Skin of body (tissue), 3 donors: ENCODE measurements at places on chromosomes 16 and 17.

- DNase-seq = peak; percentile 76
Observed at GRCh38 chr16:55703003-55704001, 47.5 kb downstream of the SLC6A2 start.

DNA sequence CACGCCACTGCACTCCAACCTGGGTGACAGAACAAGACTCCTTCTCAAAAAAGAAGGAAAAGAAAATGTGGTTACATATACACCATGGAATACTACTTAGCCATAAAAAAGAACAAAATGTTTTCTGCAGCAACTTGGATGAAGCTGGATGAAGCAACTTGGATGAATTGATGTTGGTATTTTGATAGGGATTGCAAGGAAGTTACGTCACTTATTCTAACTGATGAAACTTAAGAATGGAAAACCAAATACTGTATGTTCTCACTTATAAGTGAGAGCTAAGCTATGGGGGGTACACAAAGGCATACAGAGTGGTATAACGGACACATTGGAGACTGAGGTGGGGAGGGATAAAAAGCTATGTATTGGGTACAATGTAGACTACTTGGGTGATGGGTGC is 17.5 kb downstream of the PLA2G10 start:
- DNase-seq = no peak

- no peak for DNase-seq
Observed at GRCh38 chr16:89314357-89314756, 96.9 kb downstream of the ZNF778 start.

DNA sequence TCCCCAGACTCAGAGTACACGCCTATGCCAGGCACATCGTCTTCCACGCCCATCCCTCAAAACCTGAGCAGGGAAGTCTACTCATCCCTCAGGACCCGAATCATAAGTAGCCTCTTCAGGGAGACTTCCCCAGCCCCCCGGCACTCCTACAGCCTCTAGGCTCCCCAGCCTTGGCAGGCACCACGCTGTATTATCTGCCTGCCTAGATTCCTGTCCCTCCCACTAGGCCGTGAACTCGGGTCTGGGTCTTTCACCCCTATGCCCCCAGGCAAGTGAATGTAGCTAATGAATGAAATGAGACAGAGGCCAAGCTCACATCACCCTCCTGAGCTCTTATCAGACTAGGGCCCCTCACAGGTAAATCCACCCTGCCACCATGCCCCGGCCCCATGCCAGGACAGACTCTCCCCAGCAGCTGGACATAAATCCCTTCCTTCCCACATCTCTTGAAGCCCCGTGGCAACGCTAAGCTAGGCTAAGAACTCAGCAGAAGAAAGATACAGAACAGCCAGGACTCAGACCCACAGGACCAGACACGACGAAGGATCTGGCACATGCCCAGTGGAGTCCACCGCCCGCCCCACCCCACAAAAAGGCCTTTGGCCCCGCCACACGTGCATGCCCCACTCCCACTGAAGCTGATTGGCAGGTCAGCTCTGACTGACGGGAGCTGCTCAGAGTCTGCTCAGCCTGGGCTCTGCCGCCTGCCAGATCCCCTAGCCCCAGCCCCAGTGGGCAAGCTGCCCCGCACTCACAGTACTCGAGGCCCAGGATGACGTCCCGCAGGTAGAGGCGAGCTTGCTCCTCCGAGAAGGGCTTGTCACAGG is 13.0 kb downstream of the CAMKK1 start:
- DNase-seq = no peak

DNA sequence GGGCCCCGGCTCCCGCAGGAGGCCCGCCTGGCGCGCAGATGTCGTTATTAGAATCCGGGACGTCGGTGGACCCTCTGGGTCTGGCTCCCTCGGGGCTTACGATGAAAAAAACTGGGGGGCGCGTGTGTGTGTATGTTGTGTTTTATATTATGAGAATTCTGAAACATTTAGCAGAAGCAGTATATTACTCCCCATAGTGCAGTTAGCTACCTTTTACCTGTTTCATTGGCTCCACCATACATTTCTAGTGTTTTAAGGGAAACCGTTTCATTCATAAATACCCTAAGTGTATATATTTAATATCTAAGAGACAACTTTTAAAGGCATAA is 486 bp upstream of the DNAJA2 start:
- no peak for DNase-seq

GRCh38 chr16:14106457-14106856 is 35.3 kb downstream of the MRTFB start:
- no peak for DNase-seq

DNA sequence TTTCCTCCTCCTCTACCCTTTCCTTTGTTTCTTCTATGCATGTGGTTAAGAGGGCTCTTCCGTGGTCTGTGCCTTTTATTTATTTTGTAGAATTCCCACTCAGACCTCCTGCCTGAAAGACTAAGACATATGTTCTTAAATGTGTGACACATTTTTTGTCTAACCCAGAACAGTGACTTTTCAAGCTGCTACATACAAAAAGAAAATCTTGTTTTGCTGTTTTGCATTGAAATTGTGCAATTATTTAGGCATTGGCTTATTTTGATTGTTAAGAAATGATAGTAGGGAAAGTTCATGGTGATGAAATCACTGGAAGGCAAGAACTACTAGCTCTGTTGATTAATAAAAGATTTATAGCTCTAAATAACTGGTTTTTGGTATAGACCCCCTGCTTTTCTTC is 76.8 kb downstream of the TUBD1 start:
- DNase-seq = no peak

DNA sequence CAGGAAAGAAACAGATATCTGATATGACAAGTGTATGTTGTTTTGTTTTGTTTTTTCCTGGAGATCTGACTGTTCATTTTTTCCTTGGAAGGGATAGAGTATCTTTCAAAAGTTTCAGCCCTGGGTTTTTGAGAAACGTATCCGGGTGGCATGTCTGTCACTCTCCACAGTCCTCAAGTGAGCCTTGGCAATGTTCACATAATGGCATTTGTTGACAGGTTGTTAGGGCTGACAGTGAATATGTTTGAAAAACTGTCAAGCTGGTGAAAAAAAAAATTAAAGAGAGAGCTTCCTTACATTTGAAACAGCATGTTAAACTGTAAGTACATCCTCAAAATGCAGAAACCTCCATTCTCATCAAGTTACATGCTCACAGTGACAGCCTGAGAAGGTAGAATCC is 113.0 kb upstream of the DYNLRB2 start:
- DNase-seq = no peak

DNA sequence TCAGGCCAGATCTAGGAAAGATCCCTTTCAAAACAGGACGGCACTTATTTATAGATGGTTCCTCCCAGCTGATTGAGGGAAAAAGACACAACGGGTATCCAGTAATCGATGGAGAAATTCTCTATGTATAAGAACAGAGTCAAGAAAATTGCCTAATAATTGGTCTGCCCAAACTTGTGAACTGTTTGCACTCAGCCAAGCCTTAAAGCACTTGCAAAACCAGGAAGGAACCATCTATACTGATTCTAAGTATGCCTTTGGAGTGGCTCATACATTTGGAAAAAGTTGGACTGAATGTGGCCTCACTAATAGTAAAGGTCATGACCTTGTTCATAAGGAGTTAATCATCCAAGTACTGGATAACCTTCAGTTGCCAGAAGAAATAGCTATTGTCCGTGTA is 5.9 kb downstream of the HPR start:
- DNase-seq = no peak

- no peak for DNase-seq
Observed at GRCh38 chr17:28317966-28318758, 838 bp upstream of the TMEM97 start.

DNA sequence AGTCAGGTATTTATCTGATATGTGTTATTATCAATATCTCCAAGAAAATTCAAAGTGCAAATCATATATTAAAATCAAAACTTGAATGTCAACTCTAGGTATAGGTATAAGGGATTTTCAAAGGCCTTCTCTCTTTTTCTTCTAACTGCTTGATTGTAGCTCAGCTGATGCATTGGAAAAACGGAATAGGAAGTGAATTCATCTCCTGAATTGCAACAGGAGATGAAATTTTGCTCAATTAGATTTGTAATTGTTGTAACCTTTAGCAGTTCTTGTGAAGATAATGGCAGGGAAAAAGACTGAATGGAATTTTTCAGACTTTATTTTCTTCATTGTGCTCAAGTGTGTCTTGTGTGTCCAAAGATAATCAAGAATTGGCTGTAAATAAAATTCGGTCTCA is 190.2 kb upstream of the KCNJ16 start:
- DNase-seq = no peak

DNA sequence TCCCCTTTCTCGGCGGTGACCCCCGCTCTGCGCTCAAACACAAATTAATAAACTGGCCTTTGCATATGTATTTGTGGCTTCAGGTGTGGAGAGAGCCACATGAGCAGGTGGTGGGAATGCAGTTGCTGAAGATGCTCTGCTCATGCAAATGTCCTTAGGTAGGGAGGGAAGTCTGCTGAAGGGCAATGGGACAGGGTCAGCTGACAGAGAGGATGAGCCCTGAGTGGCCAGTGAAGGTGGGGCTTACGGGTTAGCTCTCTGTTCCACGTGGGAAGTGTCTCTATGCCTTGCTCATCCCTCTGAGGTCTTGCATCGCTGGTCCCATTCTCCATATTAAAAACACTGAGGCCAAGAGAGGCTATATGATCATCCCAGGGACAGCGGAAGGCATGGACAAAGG is 74.2 kb upstream of the CCL1 start:
- no peak for DNase-seq

- peak; percentile 42 for DNase-seq
Observed at GRCh38 chr17:15261802-15262290, 3.3 kb downstream of the PMP22 start.
